Activated naive CD8-positive, alpha-beta T cell treated with anti-CD3 and anti-CD28 coated beads, Interleukin-2, amount 10 ng/mL, durations not matched to agents 7 days and 5 days (primary cell): ENCODE measurements at places on chromosomes 5 and 9.

GRCh38 chr9:12643686-12644085 lies 49.5 kb upstream of the TYRP1 start:
- DNase-seq = no peak

DNA sequence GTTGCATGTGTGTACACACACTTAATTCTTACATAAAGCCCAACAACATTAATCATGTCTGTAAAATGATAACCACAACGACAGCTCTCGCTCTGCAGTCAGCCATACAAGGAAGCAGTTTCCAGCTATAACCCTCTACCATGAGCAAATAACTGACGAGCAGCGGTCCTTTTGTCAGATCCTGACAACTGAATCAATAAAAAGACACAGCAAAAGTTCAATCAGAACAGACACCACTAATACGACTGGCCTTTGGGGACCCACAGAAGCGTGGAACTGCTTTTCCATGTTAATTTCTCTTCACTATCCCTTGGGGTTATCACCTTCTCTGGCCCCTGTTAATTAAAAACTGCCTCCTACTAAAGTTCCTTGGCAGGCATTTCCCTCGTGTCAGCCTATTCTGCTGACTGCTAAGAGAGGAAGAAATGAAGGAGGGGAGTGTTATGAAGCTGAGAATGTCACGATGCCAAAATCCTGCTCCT lies 722.8 kb upstream of the GRAMD2B start:
- DNase-seq = no peak

- no peak for DNase-seq
Observed at GRCh38 chr5:177399997-177400868, at the start of gene PFN3. TSS of gene PFN3 (minus strand) at chr5:177400661. CDS start at chr5:177400576, 85 bp downstream.

DNA sequence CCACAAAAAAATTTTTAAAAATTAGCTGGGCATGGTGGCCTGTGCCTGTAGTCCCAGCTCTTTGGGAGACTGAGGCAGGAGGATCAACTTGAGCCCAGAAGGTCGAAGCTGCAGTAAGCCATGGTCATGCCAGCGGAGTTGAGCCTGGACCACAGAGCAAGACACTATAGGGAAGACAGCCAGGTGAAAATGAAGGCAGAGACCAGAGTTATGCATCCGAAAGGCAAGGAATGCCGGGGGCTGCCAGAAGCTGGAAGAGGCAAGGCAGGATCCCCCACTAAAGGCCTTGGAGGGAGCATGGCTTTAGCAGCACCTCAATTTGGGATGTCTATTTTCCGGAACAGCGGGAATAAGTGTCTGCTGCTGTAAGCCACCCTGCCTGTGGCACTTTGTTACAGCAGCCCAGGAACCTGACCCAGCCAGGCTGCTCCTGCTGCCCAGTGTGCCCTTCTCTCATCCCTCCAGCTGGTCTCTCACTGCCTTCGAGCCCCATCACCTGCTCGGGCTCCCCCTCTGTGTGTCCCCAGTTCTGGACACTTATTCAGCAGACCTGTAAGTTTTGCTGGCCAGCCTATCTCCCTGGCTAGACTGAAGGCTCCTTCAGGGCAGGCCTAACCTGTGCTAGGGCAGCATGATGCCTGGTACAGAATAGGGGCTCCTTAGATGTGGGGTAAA lies 16.8 kb upstream of the JADE2 start:
- DNase-seq = no peak

DNA sequence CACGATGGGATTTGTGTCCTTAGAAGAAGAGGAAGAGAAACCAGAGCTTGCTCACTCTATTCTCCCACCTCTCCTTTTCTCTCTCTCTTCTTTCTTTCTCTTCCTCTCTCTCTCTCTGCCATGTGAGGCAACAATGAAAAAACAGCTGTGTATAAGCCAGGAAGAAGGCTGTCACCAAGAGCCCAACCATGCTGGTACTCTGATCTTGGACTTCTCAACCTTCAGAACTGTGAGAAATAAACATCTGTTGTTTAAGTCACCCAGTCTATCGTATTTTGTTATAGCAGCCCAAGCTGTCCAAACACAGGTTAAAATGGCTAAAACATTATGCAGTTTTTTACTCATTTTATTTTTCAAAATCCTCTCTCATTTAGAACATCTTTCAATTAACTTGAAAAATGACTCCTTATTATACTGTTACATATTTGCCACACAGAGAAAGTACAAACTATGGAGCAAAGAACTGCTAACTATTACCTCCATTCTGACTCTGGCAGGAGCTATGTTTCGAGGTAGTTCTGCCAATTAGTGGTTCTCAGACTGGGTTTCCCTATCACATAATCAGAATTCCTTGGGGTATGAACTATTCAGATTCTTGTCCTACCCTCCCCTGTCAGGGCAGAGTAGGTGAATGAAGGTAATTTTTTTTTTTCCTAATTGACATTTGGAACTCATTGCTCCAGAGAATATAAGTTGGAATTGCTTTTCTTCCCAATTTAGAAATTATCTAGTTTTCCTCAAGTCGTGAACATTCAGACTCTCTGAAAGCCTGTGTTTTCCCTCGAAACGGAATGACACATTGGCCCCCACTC lies 434.6 kb downstream of the ENC1 start:
- DNase-seq = no peak
